ENCODE measurements at places on chromosomes 6 and 20. TPM values are rescaled to one million over a fixed set of nuclear protein-coding genes. Genes with fewer than 3 reads are reported as not detected.

OR2H1 gene
- not detected for total RNA-seq

PTPRA gene
- 50.1 TPM for total RNA-seq

FABP7 gene
- total RNA-seq: 1.1 TPM

DNA sequence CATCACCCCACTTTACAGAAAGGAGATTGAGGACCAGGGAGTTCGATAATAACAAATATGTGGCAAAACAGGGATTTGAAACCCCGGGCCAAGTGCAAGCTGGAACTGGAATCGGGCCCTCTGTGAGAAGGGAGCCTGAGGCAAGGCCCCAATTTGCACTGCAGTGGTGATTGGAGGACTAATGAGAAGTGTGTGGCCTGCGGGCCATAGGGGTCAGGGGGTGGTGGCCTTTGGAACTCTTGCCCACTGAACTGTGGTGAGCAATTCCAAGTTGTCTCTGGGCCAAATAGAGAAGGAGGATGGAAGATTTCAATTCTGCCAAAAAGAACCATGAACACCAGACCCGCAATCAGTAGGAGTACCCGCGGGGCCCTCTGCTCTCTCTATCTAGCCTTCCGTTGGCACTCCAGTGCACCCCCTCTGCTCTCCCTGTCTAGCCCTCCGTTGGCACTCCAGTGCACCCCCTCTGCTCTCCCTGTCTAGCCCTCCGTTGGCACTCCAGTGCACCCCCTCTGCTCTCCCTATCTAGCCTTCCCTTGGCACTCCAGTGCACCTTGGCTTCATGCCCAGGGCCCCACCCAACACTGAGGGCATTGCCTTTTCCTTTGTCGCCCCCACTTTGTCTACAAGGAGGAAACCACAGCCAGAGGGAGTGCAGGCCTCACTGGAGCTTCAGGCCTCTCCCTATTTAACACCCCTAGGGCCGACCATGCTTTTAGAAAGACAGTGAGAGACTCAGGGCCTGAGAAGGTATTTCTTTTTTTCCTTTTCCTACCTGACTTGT, 6.0 kb upstream of the PTPRA start:
- H3K27ac ChIP-seq: no peak overlapping the region
- no peaks in the 10 kb centered on the region for H3K27me3 ChIP-seq
- no peaks in the 10 kb centered on the region for H3K36me3 ChIP-seq
- H3K4me3 ChIP-seq: no peak overlapping the region
- peaks cover 12% of the 10 kb centered on the region for H3K4me1 ChIP-seq

DNA sequence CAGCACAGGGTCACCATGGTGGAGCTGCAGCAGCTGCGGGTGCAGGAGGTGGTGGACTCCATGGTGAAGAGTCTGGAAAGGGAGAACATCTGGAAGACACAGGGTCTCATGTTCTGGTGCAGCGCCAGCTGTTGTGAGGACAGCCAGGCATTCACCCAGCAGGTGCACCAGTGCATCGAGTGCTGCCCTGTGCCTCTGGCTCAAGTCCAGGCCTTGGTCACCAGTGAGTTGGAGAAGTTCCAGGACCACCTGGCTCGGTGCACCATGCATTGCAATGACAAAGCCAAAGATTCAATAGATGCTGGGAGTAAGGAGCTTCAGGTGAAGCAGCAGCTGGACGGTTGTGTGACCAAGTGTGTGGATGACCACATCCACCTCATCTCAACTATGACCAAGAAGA, 22.9 kb upstream of the RIPK1 start:
- no peaks in the 10 kb centered on the region for H3K27me3 ChIP-seq
- no peak for DNase-seq
- H3K36me3 ChIP-seq: no peaks in the 10 kb centered on the region
- no peaks in the 10 kb centered on the region for H3K4me1 ChIP-seq
- H3K4me3 ChIP-seq: no peak overlapping the region
- H3K27ac ChIP-seq: no peak overlapping the region

- H3K27me3 ChIP-seq: no peaks in the 10 kb centered on the region
- no peaks in the 10 kb centered on the region for H3K36me3 ChIP-seq
- no peak overlapping the region for H3K4me3 ChIP-seq
- H3K4me1 ChIP-seq: no peaks in the 10 kb centered on the region
- no peak for DNase-seq
Observed at GRCh38 chr6:158835616-158836221, 16.6 kb upstream of the EZR start.

GRCh38 chr20:34124469-34125249, 12.6 kb upstream of the EIF2S2 start:
- no peaks in the 10 kb centered on the region for H3K4me1 ChIP-seq
- H3K27ac ChIP-seq: no peak overlapping the region
- H3K4me3 ChIP-seq: no peak overlapping the region
- DNase-seq: no peak
- no peaks in the 10 kb centered on the region for H3K36me3 ChIP-seq

- H3K4me1 ChIP-seq: peaks cover 27% of the 10 kb centered on the region
- H3K27ac ChIP-seq: no peak overlapping the region
- H3K4me3 ChIP-seq: no peak overlapping the region
- no peak for DNase-seq
Observed at GRCh38 chr6:2839982-2840748, 1.5 kb downstream of the SERPINB1 start.

DNA sequence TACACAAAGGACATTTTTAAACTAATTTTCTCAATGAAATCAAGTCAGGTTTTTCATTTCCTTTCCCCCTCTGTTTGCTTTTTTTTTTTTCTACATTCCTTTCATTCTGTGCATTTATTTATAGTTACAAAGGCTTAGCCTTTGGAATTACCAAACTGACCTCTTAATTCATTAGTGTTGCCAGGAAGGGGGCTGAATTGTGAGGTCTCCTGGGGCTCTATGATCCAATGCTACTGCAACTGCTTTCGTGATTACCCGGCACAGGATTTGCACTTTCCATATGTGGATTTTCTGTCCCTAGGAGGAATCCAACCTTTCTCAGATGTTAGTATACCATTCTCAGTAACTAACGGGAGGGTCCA, 35.3 kb downstream of the NEDD9 start:
- H3K36me3 ChIP-seq: peaks cover 8% of the 10 kb centered on the region
- no peaks in the 10 kb centered on the region for H3K27me3 ChIP-seq
- DNase-seq: peak; percentile 92
- peaks cover 64% of the 10 kb centered on the region for H3K4me1 ChIP-seq

GRCh38 chr6:139659196-139659595, 284.7 kb upstream of the CITED2 start:
- no peaks in the 10 kb centered on the region for H3K4me1 ChIP-seq
- no peak overlapping the region for H3K4me3 ChIP-seq
- no peaks in the 10 kb centered on the region for H3K27me3 ChIP-seq
- no peak overlapping the region for H3K27ac ChIP-seq

GRCh38 chr20:8244637-8245036, 112.6 kb downstream of the PLCB1 start:
- H3K4me1 ChIP-seq: no peaks in the 10 kb centered on the region
- no peak overlapping the region for H3K27ac ChIP-seq
- H3K4me3 ChIP-seq: no peak overlapping the region
- H3K36me3 ChIP-seq: no peaks in the 10 kb centered on the region
- H3K27me3 ChIP-seq: no peaks in the 10 kb centered on the region

GRCh38 chr20:55614220-55614757, 391.0 kb downstream of the CBLN4 start:
- H3K4me1 ChIP-seq: no peaks in the 10 kb centered on the region
- no peaks in the 10 kb centered on the region for H3K27me3 ChIP-seq
- H3K27ac ChIP-seq: no peak overlapping the region
- DNase-seq: no peak
- no peak overlapping the region for H3K4me3 ChIP-seq

DNA sequence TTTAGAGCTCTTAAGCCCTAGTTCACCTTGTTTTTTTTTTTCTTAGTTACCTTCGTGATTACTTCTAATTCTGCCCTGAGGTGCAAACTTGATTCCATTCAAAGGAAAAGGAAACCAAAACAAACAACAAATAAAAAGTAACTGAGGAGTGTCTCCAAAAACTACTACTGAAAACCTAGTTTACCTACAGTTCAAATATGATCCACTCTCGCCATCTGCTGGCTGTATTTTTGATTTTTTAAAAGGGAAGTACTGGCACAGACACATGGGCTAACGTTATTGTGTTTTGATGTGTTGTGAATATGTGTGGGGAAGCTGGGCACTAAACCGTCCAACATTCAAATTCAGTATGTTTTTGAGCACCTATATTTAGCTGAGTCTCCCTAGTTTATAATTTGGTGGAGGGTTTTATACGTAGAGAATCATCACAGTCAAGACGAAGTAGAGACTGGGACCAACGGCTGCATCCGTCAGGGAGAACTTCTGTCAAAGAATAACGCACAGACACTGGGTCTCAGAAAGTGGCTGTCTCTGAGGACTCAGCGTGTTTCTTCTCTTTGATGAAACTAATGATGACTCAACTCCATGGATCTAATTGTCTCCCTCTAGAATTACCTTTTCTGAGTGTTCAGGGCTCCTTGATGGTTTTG, 373.5 kb upstream of the BTBD3 start:
- peak overlapping the region; percentile 21 for H3K4me3 ChIP-seq
- DNase-seq: peak; percentile 40
- H3K27me3 ChIP-seq: no peaks in the 10 kb centered on the region
- H3K36me3 ChIP-seq: no peaks in the 10 kb centered on the region
- peaks cover 12% of the 10 kb centered on the region for H3K4me1 ChIP-seq

DNA sequence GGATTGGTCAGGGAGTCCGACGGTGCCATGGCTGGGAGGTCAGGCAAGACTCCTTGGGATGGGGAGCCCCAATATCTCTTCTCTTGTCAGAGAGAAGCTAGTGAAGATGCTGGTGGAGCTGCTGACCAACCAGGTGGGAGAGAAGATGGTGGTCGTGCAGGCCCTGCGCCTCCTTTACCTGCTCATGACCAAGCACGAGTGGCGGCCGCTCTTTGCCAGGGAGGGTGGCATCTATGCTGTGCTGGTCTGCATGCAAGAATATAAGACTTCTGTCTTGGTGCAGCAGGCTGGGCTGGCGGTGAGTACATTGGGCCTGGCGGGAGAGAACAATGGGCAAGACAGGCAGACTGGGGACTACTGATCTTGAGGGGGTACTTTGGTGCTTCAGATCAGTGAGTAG, 10.9 kb downstream of the CUL9 start:
- no peaks in the 10 kb centered on the region for H3K4me1 ChIP-seq
- no peaks in the 10 kb centered on the region for H3K27me3 ChIP-seq
- H3K36me3 ChIP-seq: peaks cover 8% of the 10 kb centered on the region
- DNase-seq: no peak
- H3K4me3 ChIP-seq: no peak overlapping the region
- no peak overlapping the region for H3K27ac ChIP-seq

- DNase-seq: peak; percentile 91
- H3K27me3 ChIP-seq: no peaks in the 10 kb centered on the region
- peaks cover 4% of the 10 kb centered on the region for H3K4me1 ChIP-seq
- no peak overlapping the region for H3K27ac ChIP-seq
- H3K36me3 ChIP-seq: no peaks in the 10 kb centered on the region
- H3K4me3 ChIP-seq: no peak overlapping the region
Observed at GRCh38 chr6:139605350-139605749, 230.9 kb upstream of the CITED2 start.

DNA sequence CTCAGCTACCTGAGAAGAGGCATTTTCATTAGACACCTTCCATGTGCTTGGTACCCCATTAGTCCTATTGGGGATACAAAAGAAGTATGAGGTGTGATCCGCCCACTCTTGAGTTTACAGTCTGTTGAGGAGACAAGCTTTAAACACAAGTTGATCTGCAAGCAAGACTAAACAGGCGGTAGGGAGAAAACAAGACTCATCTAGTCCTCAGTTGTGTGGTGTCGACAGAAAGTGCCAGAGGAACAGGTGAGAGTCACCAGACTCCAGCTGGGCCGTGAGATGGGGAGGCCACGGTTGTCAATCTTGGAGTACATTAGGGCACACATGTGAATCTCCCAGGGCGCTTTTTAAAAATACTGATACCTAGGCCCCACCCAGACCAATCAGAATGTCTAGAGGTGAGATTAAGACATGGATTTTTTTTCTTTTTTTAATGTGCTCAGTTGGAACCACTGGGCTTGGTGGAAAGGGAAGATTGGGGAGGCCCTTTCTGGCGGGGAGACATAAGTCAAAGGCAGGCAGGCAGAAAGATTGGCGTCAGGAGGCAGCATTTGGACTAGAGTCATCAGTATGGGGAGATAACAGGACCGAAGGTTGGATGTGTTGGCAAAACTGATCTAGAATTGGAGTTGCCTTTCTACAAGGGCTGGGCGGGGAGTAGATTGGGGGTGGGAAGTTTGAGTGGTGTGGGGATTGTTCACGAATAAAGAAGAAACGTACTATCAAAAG, 10.4 kb downstream of the E2F3 start:
- H3K4me3 ChIP-seq: no peak overlapping the region
- H3K27me3 ChIP-seq: no peaks in the 10 kb centered on the region
- peaks cover 5% of the 10 kb centered on the region for H3K4me1 ChIP-seq
- no peak overlapping the region for H3K27ac ChIP-seq
- no peaks in the 10 kb centered on the region for H3K36me3 ChIP-seq

- H3K27me3 ChIP-seq: no peaks in the 10 kb centered on the region
- H3K27ac ChIP-seq: no peak overlapping the region
- H3K4me3 ChIP-seq: no peak overlapping the region
Observed at GRCh38 chr6:122787721-122788120, 1.3 kb upstream of the SMPDL3A start.

DNA sequence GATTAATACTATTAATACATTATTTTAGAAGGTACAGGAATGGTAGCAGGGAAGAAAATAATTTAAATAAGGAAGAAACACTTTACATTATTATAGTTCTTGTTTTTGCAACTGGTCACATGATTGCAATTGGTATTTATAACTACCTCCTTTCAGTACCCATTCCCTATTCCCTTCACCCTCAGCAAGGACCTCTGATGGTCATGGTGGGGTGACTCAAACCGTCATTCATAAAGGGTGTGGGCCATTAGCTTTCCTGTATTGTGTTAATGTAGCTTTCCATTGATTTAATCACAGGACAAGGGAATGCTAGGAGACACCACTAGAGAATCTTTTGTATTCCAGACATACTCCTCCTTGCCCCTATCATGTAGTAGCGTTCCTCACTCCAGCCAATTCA, 47.2 kb upstream of the TMEM244 start:
- H3K36me3 ChIP-seq: no peaks in the 10 kb centered on the region
- H3K27ac ChIP-seq: no peak overlapping the region
- no peak overlapping the region for H3K4me3 ChIP-seq
- no peak for DNase-seq

DNA sequence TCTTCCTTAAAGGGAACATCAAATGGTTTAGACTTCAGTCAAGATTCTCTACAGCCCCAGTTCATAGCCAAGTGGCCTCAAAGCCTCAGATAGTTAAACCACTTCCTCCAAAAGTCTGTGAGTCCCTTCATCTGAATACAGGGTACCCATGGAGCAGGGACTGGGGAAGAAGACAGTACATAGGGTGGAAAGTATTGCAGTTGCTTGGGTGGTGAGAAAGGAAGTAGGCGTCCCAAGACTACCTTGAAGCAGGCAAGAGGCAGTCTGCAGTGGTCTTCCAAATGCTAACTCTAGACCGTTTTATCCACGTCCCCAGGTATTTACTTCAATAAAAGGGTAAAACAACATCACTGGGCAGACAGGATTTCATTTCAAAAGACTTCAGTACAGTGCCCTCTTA, 2.0 kb downstream of the FYN start:
- no peaks in the 10 kb centered on the region for H3K36me3 ChIP-seq
- peak overlapping the region; percentile 73 for H3K27ac ChIP-seq
- DNase-seq: no peak
- H3K4me1 ChIP-seq: peaks cover 16% of the 10 kb centered on the region
- no peaks in the 10 kb centered on the region for H3K27me3 ChIP-seq
- peak overlapping the region; percentile 86 for H3K4me3 ChIP-seq

Data from astrocyte (in vitro differentiated cells and primary cell).